ENCODE measurements at places on chromosomes 11 and 22.

DNA sequence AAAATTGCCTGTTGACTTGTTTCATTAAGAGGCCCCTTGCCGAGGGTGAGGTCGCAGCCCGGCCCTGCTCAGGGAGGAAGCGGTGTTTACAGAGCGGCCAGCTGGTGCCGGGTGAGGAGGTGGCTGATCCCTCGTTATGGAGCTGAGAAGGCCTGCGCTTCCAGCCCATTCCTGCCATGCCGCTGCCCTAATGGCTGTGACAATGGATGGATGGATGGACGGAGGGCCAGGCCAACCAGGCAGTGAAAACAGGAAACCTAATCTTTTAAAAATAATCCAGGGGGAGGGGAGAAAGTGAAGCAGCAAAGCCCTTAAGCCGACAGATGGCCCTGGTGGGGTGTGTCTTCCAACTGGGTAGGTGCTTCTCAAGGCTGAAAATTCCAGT is 38.5 kb downstream of the BCR start:
- DNase-seq, result no peak

DNA sequence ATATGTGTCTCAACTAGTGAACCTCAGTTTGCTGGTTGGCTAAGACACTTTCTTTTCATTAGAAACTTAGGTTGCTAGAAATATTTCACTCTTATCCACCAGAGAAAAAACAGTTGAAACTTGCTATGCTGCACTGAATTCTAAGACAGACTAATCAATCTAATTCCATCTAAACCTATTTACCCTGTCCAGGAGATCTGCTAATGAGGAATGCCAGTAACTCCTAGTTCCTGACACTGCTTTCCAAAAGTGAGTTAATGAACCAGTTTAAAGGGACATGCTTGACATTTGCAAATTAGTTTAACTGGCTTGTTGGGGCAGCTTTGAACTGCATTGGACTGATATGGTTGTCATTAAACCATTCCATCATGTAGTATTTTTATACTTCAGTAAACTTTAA is 258.5 kb downstream of the CNTN5 start:
- DNase-seq, result no peak

GRCh38 chr11:18261721-18262120 is 4.3 kb upstream of the SAA1 start:
- DNase-seq, result no peak

DNA sequence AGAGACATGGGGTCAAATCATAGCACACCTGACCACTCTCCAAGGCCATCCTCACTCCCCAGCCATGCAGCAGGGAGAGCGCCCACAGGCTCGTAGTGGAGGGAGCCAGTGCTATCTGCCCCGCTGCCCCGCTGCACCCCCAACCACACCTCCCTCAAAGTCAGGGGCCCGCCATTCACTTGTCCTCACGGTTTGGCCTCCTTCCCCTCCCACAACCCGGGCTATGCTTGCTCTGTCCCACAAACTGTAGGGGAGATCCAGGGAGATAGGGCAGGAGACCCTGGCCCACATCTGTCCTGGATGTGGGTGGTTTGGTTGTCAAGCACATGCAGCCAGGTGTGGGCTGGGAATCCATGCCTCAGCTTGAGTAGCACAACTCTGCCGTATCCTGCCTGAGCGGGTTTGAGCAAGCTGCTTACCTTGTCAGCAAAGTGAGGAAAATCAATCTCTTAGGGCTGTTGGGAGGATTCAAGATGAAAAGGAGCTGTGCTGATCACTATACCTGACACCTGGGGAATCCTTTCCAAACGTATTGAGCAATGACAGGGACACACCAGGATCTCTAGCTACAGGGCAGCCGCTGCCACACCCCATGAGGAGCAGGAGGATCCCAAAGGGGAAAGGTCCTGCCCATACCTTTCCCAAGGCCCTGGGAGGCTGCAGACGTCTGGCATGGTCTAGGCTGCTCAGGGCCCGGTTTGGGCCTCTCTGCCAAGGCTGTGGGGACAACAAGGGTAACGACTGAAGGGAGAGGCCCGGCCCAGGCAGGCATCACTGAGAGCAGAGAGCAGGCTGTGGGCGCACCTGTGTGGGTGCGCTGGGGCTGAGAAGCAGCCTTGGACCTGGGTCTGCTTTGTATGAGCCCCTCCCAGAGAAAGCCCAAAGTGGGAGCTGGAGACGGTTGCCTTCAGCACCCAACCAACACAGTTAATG is 23.3 kb downstream of the KCNJ5 start:
- no peak for DNase-seq

- DNase-seq, result no peak
Measured at GRCh38 chr22:48982321-48982905, 845.3 kb downstream of the BRD1 start.

DNA sequence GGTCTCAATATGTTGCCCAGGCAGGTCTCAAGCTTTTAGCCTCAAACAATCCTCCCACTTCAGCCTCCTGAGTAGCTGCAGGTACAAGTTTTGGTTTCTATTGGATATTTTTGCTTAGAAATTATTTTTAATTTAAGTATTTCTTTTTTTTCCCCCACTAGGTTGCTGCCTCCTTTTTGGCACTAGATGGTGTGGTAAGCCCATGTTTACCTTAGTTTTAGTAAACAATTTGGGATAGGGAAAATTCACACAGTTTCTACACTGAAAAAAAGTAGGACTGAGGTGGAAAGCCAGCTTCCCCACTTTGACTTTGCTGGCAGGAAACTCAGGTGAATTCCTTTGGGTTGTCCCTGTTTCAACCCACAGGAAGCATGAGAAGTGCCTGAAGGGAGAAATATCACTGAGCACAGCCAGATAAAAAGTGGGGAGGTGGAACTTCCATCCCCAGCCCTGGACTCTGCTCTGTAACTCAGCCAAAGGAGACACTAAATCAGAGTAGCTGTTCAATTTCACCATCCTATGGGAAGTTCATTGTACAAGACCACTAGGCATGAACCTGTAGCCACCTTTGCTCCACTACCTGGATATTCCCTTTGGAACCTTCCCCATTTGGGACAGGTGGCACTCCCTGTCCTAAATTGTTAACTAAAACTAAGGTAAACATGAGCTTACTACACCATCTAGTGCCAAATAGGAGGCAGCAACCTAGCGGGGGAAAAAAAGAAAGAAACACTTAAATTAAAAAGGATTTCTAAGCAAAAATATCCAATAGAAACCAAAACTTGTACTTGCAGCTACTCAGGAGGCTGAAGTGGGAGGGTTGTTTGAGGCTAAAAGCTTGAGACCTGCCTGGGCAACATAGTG is 154.4 kb upstream of the FAT3 start:
- DNase-seq, result no peak

Measured in COR-L47 (cell line).